ENCODE measurements at places on chromosomes 13 and 19.

DNA sequence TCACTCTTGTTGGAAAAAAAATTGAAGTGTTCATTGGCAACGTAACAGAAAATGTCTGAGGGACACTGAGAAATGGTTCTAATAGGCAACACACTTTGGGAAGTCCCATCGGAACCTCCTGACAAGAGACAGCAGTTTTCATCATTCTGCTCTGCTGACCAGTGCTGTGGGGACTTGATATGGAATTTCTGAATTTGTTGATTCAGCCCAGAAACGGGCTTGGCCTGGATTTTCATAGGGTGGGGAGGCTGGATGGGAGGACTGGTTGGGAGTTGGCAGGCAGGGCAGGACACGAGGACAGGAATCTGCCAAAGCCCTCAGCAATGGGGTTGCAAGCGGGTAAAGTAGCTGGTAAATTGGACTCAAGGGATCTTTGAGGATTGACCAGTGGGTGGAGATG, 96.5 kb downstream of the DCT start:
- DNase-seq: no peak

DNA sequence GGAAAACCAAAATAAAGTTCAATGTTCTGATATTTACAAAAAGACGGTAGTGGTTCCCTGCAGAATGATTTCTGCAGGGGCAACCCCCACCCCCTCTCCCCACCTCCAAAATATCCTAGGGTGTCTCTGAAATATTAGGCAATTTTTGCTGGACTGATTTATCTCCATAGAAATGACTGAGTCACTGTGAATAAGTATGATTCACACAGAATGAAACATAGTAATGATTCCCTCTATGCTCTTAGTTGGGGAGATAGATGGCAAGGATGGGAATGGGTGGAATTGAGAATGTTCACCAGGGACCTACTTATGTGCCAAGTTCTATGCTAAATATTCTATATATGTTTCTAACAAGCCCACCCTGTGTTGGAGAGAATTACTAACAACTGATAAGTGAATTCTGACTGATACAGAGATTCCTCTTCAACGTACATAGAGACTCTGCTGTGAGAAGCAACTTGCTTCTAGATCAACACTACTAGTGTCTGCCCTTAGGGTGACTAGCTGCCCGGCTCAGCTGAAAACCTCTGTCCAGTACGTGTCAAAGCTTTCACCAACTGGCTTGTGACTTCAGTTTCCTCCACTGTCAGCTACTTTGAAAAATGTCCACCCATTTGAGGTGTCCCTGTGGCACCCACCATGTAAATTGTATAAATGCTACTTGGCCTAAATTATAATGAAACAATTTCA, 38.4 kb upstream of the RAP2A start:
- DNase-seq: no peak

DNA sequence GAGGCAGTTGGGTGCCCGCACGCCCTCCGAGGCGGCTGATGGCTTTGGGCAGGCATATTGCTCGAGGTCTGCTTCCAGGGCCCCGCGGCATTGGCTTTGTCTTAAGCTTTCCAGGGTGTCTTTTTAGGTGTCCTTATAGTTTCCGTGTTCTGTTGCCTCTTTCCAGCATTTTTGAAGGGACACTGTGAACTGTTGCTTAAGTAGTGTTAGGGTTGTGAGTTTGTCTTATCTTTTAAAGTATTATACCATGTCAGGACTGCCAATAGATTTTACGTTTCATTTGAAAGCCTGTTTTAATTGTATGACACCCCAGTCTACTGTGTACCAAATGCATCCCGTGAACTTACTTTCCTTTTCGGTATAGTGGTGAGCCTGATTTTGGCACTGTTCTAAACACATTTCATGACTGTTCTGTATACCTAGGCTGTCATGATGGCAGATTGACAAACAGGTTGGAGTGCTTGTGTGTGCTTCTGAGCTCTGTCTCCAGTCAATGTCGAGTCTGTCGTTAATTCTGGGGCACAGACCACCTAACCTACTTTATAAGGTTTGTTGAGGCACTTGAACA, 656 bp downstream of the PCCA start:
- DNase-seq: no peak

DNA sequence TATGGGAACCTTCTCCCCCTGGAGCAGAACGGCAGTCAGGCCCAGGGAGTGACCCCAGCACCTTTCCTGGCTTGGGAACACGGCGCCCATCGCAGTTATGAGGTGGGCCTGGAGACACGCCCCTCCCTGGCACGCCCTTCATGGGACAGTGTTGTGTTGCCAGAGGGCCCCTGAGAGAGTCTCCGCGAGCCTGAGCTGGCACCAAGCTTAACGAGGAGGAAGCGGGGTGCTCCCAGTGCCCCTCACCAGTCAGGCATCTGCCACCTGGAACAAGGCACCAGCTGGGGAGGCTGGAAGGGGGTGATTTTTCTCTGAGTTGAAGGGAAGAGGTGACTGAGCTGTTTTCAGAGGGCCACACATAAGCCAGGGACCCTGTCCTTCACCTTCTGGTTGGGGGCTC, 180.6 kb downstream of the KDM4B start:
- DNase-seq: no peak

DNA sequence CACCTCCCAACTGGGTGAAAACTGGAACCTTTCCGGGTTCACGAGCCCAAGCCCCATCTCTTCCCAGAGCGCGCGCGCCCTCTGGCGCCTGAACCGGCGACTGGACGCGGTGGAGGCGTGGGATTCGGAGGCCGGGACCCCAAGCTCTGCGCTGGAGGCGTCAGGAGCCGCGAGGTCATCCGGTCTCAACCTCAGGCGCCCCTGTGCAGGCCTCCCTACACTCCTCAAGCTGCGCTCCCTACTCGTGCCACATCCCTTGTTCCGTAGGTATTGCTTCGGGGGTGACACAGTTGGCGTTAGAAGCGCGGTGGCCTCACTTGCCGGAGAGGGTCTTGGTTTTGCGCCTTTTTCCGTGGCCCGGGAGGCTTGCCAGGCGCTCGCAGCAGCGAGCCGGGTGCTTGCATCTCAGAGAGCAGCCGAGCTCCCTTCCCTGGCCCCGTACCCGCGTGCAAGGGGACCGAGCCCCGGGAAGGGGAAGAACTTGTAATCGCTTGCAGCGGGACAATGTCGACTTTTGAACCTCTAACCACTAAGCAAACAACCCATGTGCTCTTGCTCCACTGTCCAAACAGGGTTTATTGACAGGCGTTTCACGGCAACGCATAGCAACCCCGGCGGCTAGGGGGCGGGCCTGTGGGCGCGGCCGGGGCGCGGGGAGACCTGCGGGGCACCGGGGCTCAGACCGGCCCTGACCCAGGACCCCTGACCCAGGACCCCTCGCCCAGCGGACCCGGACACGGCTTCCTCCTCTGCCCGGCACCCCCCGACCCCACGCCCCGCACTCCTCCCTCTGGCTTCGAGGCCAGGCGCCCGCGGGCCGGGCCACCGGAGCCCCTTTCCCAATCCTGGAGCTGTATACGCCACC, 8.5 kb downstream of the CDX2 start:
- DNase-seq: peak; percentile 90

DNA sequence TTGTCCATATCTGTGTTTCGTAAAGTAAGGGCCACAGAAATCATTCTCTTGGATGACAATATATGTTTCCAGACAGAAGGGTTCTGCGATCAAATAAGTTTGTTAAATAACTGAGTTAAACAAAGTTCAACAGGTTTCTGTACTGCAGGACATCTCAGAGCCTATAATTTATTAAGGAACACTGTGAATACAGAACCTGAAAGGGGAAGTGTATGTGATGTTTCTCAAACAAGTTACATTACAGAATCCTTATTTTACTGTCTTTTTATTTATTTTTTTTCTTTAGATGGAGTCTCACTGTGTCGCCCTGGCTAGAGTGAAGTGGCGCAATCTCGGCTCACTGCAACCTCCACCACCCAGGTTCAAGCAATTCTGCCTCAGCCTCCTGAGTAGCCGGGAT, 55.4 kb upstream of the GTF2F2 start:
- DNase-seq: no peak

DNA sequence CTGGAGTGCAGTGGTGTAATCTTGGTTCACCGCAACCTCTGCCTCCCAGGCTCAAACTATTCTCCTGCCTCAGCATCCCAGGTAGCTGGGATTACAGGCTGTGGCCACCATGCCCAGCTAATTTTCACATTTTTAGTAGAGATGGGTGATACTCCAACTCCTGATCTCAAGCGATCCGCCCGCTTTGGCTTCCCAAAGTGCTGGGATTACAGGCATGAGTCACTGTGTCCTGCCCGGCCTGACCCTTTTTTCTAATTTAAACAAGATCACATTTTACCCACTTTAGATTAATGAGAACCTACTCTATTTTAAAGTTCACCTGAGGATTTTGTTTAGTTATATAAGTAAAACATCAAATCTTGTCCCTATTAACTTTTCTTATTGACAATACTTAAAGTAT, 91.8 kb upstream of the POSTN start:
- no peak for DNase-seq

GRCh38 chr19:739998-740715, 10.8 kb upstream of the MISP start:
- no peak for DNase-seq

- DNase-seq: no peak
These were observed 297.9 kb downstream of the DCT start for GRCh38 chr13:94181461-94182107.

DNA sequence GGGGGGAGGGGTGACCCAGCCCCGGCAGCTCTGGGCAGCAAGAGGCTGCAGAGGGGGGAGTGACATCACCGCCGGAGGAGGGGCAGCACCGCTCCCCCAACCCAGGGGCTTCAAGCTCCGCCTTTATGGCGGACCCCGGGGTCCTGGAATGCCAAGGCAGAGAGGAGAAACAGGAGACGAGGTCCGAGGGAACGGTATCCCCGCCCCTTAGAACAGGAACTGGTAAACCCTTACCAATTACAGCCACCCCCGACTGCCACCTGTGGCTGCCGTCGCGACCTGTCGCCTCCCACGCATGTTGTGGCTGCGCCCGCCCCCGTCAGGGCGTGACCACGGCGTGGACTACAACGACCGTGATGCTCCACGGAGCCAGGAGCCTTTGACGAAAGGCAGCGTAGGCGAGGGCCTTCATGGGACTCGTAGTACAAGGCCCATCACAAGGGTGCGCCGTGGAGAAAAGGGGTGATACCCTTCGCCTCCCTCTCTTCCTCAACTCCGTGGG, 4.1 kb upstream of the KCNC3 start:
- no peak for DNase-seq

- DNase-seq: peak; percentile 85
These were observed 11.5 kb downstream of the APLP1 start for GRCh38 chr19:35879770-35880317.

DNA sequence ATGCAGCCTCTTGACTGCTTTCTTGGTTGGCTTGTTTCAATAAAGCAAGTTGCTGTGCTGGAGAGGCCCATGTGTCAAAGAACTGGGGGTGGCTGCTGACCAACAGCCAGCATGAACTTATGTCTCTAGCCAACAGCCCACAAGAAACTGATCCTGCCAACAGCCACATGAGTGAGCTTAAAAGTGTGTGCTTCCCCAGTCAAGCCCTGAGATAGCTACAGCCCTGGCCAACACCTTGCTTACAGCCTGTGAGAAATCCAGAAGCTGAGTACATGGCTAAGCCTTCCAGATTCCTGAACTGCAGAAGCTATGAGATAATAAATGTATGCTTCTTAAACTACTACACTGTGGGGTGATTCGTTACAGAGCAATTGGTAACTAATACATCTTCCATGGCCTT, 38.9 kb upstream of the IPO5 start:
- no peak for DNase-seq

DNA sequence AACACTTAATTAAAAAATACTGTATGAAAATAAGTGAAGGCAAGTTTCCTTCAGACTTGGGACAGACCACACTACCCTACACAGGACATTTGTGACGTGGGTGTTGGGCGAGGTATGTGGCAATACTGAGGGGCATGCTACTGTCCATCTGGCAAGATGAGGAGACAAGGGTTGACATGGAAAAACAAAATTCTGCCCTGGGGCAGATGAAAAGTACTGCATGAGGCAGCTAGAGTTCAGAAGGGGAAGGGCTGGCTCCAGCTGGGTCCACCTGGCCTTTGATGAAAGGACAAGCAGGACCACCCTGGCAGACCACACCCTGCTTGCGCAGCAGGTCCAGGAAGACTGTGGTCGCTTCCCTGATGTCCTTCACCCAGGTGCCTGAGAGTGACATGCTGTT, 43.2 kb downstream of the LATS2 start:
- no peak for DNase-seq

DNA sequence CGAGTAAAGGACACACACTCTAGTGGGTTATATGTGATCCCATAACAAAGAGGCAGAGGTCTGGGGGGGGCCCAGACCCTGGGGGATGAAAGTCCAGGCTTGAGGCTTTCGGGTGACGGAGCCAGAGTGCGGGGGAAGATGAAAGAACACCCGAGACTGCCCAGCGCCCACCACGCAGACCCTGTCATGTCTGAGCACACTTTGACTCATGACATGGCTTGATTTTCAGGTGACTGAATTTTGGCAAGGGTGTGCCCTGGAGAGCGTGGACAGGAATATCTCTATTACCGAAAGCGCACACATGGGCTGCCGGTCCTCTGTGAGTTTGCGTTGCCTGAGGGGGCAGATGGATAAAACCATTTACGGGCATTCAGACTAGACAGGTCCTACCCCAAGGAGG, 192.0 kb upstream of the SOX1 start:
- no peak for DNase-seq

Data from HuH-7.5 (cell line).